ENCODE measurements at places on chromosomes 5 and 9.

DNA sequence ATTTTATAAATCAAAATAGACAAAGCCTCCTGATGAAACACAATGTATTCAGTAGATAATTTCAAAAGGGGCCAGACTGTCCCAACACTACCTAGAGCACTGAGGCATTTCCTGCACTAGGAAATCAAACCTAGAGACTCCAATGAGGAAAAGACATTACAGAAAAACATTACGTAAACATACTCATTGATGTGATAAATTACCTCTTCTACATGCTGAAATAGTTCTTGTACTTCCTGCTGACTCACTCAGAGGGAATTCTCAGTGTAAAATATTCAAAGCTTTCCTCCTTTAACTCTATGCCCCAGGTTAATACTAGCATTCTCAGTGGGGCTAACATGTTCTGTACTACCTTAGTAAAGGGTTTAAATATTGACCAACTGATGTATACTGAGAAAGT, 178.0 kb downstream of the ESM1 start:
- DNase-seq: peak; percentile 37

- no peak for DNase-seq
Observed at GRCh38 chr5:943201-943917, 50.7 kb downstream of the TRIP13 start.

DNA sequence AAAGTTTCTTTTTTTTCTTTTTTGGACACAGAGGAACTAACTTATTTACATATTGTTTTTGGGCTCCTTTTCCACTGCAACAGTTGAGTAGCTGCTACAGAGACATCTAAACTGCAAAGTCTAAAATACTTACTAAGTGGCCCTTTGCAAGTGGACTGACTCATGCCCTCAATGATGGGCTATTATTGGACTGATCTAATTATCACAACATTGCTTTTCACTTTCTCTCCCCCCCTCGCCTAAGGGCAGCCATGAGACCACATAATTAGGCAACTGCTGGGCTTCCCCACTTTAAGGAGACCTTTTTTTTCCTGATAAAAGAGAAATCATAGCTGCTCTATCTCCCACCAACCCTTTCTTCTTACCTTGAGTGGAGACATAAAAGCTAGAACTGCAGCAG, 47.0 kb downstream of the PLK2 start:
- DNase-seq: no peak

DNA sequence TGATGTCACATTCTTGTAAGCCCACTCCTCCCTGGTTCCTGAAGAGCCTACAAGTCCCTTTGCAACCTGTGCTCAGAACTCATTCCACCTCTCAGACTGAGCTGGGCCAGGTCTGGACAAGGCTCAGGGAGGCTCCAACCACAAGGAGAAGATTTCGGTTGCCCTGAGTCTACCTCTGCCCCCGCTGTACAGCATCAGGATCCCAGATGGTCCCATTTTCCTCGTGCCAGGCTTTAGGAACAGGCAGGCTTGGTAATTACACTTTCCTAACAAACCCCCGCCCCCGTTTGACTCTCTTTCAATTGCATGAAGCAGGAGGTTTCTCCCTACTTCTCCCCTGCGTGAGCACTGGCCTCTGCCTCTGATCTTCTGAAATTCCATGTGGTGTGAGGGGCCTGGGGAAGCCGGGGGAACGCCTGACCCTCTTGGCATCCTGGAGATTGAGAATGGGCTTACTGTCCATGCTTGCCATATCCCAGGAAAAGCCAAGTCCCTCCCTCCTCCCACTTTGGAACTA, 86.9 kb upstream of the CTNNA1 start:
- no peak for DNase-seq

GRCh38 chr9:3509926-3510325, 15.9 kb downstream of the RFX3 start:
- DNase-seq: no peak

- no peak for DNase-seq
Observed at GRCh38 chr9:29176231-29176630, 1603.0 kb upstream of the C9orf72 start.

GRCh38 chr9:132157347-132158116, 4.3 kb upstream of the NTNG2 start:
- no peak for DNase-seq

DNA sequence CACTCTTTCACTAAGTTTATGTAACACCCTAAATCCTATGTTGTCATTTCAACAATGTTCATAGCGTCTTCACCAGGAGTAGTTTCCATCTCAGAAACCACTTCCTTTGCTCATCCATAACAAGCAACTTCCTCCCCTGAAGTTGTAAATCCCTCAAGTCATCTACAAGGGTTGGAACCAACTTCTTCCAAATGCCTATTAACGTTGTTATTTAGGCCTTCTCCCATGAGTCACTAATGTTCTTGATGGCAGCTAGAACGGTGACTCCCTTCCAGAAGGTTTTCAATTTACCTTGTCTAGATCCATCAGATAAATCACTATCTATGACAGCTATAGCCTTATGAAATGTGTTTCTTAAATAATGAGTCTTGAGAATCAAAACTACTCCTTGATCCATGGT, 73.3 kb upstream of the TARS1 start:
- no peak for DNase-seq

- DNase-seq: no peak
Observed at GRCh38 chr9:19493876-19494275, 85.1 kb downstream of the ACER2 start.

GRCh38 chr9:90799271-90799852, 2.3 kb upstream of the SYK start:
- no peak for DNase-seq

DNA sequence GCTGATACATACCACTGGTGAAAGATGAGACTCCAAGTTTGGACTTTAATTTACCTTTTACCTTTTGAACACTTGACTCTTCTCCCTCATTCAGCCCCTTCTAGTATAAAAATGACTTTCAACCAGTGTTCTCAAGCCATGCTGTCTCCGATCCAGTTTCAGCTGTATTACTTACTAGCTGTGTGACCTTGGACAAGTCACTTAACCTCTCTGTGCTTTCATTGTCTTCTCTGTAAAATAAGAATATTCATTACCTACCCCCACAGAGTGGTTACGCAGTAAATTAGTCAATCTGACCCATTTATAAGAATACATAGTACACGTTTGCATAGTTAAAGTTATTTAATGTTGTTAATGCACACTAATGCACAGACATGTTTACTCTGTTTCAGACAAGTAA, 12.6 kb upstream of the CEMIP2 start:
- no peak for DNase-seq

GRCh38 chr9:76883341-76883855, 22.5 kb downstream of the PRUNE2 start:
- no peak for DNase-seq

- DNase-seq: no peak
Observed at GRCh38 chr5:138141734-138142133, 2.5 kb upstream of the NME5 start.

DNA sequence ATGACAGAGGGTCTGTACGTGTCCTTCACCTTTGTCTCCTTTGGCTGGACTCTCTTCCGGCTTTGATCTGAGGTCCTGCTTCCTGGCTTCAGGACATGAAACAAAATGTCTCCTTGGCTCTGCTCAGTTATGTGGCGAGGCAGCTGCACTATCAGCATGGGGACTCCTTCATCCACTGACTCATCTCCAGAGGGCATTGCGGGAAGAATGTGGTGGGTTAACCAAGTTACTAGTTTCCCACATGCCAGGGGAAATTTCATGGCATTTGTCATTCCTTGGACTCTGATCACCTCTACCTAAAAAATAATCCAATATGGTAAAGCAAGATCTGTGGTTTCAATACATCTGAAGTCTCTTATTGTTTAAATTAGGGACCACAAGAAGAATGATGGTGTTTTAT, 259.7 kb downstream of the MED10 start:
- DNase-seq: no peak

DNA sequence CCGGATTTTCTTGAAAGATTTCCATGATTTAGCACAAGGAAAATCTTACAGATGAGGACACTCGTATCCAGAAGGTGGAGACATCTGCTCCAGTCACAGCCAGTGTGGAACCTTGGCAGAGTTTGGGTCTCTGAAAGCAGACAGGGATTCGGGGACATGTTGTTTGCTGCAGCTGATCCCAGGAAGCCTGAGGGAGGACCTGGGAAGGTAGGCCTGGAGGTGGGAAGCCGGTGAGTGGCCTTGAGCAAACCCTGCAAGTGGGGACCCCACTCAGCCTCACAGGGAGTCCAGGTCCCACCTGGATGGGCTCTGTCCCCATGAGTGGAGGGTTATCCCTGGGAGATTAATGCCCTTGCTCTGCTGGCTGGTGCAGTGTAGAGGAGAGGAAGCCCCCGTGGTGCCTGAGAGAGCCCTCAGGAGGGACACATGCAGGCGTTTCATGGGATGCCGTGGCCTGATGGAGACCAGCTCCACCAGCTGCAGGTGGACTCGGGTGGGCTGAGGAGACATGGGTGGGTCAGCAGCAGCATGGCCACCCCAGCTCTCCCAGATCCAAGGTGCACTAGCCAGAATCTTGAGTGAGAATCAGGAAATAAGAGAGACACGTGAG, 7.8 kb downstream of the MRPS2 start:
- DNase-seq: no peak

DNA sequence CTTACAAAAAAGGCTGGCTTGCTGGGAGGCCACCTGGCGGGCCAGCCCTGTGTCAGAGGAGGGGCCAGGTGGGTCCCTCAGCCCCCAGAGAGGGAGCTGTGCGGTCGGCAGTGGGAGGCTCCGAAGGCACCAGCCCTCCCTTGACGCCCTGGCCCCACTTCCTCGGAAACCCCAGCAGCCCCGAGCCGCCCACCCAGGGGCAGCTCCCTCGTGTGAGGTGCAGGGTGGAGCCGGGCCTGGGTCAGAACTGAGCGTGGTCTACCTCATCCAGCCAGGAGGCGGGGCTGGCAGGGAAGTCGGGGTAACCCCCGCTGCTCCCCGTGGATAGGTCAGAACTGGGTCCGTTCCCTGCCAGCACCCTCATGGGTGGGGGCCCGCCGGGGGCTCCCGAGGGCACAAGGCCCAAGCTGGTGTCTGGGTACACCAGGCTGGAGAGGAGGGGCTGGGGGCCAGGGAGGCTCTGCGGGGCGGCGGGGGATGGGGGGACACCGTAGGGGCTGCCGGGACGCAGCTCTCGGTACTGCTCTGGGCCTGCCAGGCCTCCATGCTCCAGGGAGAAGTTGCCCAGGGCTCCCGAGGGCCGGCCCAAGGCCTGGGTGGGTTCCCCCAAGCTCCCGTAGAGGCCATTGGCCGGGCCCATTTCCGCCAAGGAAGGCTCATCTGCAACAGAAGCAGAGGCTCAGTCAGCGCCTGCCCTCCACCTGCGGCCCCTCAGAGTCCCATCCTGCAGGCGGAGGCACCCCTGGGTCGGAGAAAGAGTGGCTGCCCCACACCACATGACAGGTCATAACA, 7.6 kb downstream of the LHX3 start:
- DNase-seq: no peak

- DNase-seq: peak; percentile 41
Observed at GRCh38 chr5:21802869-21803490, 1050.2 kb downstream of the CDH12 start.

GRCh38 chr5:126515337-126515736, 79.7 kb downstream of the ALDH7A1 start:
- DNase-seq: no peak

DNA sequence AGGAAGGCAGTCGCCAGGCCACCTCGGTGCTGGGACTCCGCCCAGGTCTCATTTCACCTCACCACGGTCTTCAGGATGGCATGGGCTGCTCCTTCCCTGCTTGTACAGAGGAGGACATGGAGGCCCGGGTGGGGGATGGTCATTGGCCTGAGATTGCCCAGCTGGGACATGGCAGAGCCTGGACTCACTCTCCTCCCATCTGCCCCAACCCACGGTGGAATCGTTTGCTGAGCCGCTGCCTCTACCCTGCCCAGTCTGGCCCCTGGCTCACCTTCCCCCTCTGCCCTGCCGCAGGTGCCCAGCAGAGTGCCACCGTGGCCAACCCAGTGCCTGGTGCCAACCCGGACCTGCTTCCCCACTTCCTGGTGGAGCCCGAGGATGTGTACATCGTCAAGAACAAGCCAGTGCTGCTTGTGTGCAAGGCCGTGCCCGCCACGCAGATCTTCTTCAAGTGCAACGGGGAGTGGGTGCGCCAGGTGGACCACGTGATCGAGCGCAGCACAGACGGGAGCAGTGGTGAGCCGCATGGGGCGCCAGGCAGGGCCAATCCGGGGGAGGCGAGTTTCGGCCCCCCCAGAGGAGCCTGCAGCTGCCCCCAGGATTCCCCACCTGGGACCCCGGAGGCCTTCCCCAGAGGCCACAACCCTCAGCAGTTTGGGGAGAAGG, 36.7 kb downstream of the HK3 start:
- no peak for DNase-seq

- no peak for DNase-seq
Observed at GRCh38 chr9:87564791-87565241, 67.1 kb downstream of the DAPK1 start.

- peak; percentile 48 for DNase-seq
Observed at GRCh38 chr5:141349917-141350619, at the start of gene PCDHGB1. Gene PCDHGB1 (plus strand): TSS chr5:141350099. CDS start chr5:141350261, 162 bp downstream.

DNA sequence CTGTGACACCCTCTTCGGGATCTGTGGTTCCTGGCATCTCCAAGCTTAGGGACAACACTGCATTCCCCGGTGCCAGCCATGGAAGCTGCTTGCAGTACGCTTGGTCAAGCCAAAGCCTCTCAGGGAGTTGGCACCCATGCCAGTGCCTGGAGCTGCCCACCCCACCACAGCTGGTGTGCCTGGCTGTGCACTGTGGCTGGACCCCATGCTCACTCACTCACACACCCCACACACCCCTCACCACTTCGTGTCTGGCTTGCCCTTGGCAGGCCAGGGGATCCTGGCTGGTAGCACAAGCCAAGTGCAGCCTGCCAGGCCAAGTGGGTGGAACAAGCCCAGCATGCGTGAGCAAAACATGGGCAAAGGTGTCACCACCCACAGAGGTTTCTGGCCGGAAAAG, 324.5 kb upstream of the PTGER4 start:
- no peak for DNase-seq

- DNase-seq: no peak
Observed at GRCh38 chr9:134888603-134889190, 8.1 kb downstream of the FCN2 start.

DNA sequence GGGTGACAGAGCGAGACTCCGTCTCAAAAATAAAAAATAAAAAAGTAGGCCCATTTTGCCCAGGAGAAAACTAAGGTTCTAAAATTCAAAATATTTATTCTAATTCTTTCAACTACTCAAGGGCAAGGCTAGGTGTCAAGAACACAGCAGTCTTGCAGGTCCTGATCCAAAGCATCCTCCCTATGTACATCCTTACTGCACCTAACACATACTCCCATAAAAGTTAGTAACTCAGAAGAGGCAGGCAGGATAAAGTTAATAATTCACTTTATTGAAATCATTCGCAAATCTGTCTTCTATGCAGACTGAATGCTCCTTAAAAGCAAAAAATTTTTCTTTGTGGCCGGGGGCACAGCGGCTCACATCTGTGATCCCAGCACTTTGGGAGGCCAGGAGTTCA, 11.1 kb downstream of the GOLPH3 start:
- no peak for DNase-seq

DNA sequence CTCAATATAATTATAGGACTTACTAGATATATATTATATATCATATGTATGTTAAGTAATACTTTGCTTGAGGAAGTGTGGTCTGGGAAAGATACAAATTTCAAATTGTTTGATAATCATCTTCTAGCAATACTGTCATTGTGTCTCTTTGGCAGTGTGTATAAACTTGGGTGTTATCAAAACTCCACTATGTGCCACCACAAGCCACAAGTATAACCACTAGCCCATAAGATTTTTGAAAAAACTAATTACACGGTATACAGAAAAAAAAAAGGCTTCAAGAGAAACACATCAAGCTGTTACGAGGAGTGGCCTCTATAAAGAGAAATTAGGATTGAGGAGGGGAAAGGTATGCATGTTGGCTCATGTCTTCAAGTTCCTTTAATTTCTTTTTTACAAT, 44.7 kb upstream of the PCSK5 start:
- DNase-seq: no peak

GRCh38 chr5:155259648-155260047, 246.1 kb downstream of the KIF4B start:
- no peak for DNase-seq

Data from NCI-H2029 (cell line).